ENCODE measurements at places on chromosomes 1 and 21.
A peak's percentile ranks its signal among the peaks of the same experiment; 100 is the strongest.

GRCh38 chr1:244659694-244660093 is 6.8 kb downstream of the DESI2 start:
- DNase-seq: no peak

- DNase-seq: no peak
These were observed 86.7 kb downstream of the DDX20 start for GRCh38 chr1:111842411-111842810.

DNA sequence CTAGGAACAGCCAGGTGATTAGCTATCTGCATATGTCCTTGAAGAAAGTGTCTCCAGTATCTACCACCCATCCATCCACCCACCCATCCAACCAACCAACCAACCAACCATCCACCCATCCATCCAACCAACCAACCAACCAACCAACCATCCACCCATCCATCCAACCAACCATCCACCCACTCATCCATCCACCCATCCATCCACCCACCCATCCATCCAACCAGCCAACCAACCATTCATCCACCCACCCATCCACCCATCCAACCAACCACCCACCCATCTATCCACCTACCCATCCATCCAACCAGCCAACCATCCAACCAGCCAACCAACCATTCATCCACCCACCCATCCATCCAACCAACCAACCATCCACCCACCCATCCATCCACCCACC is 12.1 kb downstream of the C21orf58 start:
- no peak for DNase-seq

GRCh38 chr1:109466452-109467300 is at the start of gene SYPL2:
Gene SYPL2, plus strand, starts transcription at chr1:109466546. Its CDS starts 298 bp downstream, at chr1:109466844.
- no peak for DNase-seq

DNA sequence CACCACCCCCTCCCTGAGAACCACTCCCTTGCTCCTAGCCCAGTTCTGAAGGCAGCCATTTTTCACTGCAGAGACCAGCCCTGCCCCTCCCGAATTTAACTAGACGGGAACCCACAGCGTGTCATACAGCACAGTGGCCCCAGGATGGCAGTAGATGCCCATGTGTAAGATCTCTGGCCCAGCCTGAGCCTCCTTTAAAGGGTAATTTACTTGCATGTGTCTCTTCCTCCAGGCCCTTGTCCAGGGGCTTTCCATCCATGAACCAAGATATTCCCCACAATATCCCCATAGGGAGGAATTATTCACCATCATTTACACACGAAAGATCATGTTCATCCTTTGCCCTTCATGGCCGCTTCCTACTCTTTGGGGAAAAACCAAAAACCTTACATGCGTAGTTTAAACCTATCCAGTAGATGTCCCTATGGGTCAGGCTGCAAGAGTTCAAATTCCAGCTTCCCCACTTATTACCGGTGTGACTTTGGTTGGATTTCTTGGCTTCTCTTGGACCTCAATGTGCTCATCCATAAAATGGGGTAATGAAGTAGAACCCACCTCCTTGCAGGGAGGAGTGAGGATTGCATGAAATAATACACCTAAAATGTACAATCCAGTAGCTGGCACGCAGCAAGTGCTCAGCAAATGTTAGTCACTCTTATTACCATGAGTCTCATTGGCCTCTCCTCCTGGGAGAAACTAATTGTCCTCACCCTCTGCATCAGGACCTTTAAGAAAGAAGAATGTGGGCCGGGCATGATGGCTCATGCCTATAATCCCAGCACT is 4.0 kb upstream of the LACTBL1 start:
- DNase-seq: peak; percentile 46

DNA sequence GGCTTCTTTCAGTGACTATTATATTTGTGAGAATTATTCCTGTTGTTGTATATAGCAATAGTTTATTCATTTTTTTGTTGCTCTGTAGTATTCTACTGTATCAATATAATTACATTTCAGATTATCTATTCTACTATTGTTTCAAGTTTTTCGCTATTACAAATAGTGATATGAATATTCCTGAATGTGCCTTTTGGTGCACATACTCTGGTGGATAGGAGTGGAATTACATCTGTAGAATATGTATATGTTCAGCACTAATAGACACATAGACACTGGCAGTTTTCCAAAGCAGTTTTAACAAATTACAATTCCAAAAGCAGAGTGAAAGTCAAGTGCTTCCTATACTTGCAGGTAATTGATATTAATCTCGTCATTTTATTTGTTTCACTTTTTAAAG is 696.2 kb upstream of the PRMT6 start:
- no peak for DNase-seq

- no peak for DNase-seq
These were observed 1036.0 kb downstream of the AMY1C start for GRCh38 chr1:104785575-104786187.

- DNase-seq: no peak
These were observed 187.7 kb downstream of the KAZN start for GRCh38 chr1:14786109-14786675.

DNA sequence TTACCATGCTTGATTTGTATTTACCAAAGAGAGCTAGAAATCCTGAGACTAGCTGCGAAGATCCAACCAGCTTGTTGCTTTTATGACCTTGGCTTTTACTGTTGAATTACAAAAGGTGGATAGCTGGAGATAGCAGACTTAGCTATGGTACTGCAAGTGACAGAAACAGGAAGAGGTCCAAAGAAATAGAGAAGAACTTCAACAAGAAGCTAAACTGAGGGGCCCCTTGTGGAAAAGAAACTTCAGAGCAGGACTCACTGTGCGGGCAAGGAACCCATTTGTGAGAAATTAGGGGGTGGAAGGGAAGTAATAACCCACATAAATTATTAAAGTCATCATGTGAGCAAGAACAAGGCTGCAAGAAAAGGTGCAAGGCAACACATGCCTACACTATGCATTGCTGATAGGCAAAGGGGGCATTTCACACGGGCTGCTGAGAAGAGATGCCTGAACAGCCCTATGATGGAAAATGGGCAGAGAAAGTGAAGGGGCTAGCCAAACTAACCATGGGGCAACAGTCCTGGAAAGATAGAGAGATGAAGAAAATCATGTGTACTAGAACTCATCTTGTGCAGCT is 116.6 kb upstream of the PRDX6 start:
- DNase-seq: no peak

- no peak for DNase-seq
These were observed 67.4 kb downstream of the TIAM1 start for GRCh38 chr21:31276663-31277062.

GRCh38 chr1:227357171-227357926 is 39.1 kb upstream of the CDC42BPA start:
- DNase-seq: no peak

DNA sequence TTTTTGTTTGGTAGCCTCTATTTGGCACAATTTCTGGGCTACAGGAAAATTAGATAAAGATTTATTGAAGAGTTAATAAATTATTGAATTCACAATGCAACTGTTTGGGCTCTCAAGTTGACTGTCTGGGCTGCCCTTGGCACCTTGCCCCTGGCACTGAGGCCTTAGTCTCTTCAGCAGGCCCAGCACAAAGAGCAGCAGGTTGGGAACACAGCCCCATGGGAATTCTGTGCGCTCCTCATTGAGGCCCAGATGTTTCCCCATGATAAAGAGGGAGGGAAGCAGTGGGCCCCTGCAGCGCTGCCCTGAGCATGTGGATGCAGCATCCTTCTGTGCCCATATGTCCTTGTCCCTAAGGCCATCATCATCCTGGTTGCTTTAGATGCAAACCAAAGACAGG is 2.9 kb downstream of the CRNN start:
- DNase-seq: no peak

DNA sequence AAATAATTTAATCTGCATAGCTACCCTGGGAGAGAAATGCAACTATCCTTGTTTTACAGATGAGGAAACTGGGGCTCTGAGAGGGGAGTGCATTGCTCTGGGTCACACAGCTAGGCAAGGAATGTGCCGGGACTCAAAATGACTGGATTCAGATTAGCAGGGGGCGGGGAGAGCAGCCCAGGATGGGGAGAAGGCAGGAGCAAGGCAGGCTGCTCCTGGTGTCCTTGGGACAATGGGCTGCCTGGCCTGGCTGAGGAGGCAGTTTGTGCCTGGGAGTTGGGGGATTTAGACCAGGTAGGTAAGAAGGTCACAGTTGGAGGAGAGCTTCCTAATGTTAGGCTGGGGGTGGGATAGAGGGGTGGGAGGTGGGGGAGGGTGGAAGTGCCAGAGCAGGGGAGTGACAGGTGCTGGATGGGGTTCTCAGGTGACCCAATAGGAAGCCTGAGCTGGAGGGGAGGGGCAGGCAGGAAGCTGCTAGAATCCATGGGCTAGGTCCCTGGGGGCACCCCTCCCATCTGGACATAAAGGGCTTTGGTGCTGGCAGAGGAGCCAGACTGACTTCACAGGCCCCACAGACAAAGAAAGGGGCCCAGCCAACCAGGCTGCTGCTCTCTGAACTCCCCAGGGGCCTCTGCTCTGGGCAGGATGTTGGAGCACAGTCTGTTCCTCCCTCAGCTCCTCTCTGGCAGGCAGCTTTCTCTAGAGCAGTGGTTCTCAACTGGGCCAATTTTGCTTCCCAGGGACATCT is 29.0 kb downstream of the TRIM62 start:
- DNase-seq: no peak

DNA sequence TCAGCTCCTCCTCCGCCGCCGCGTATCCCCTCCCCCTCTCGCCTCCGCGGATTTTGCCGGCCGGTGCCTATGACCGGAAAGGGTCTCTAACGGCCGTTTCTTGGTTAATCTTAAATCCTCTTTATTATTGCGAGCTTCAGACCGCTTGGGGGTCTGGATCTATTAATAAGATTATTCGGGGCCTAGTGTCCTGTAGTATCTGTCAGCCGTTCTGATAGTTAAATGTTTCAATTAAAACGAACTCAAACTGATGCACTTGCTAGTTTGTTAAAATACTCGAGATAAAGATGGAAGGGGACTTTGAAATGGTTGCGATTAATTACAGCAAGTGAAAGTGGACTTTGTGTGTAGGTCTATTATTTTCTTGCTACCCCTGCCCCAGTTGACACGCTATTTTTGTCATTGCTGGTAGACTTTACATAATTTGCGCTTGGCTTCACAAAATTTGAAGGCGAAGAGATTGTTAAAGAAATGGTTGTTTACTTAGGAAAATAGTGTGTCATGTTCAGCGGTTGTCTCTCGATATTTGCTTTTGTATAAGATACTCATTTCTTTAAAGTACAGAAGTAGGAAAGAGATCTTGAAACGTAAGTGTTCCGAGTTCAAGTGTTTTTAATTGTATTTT is 779 bp downstream of the SON start:
- DNase-seq: no peak

Data from hematopoietic multipotent progenitor cell treated with erythropoietin and hydrocortisone succinate and interleukin-3 and kit ligand, for 15 days (in vitro differentiated cells).